ENCODE measurements at places on chromosomes 7 and 10. TPM values are rescaled to one million over a fixed set of nuclear protein-coding genes. Genes with fewer than 3 reads are reported as not detected.
A peak's percentile ranks its signal among the peaks of the same experiment; 100 is the strongest.

DNA sequence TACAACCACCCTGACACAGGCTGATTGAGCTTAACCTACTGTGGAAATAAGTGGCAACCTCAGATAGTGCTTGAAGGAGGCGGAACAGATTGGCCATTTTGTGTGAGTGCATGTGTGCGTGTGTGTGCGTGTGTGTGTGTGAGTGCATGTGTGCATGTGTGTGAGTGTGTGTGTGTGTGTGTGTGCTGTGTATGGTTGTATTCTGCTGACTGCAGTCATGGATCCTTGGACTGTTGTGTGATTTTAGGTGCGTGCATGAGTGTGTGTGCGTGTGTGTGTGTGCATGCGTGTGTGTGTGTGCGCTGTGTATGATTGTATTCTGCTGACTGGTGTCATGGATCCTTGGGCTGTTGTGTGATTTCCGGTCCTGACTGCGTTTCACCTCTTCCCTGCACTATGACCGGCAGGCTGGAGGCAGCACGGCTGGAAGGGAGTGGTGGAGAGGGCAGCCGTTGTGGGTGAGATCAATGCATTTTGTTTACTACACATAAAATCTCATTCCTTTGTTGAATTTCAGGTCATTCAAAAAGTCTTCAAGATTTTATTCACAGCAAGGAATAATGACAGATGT lies 6.3 kb downstream of the IQCE start:
- H3K36me3 ChIP-seq, result no peaks in the 10 kb centered on the region
- peak; percentile 22 for DNase-seq
- H3K4me1 ChIP-seq, result no peaks in the 10 kb centered on the region

The SLC35B4 gene
- 3.8 TPM for polyA plus RNA-seq

DNA sequence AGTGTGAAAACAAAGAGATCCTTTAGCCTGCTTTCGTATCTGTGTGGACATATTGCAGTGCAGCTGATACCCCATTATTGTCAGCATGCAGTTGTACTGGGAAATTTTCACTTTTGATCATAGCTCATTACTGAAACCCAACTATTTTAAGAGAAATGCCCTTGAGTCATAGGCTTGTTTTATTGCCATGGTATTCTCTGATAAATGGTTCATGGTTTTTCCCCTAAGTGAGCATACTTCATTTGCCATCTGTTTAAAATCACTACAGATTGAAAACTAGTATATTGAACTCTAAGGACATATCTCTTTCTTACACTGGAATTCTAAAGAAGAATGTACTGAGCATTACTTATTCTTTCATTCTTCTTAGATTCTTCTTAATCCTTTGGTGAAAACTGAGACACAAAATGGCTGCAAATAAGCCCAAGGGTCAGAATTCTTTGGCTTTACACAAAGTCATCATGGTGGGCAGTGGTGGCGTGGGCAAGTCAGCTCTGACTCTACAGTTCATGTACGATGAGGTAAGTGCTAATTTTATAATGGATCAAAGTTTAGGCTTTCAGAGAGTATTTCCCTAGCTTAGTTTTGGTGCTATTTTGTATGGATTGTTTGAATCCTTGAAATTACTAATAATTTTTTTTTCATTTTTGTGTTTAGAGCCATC lies 63.0 kb downstream of the RALA start:
- no peaks in the 10 kb centered on the region for H3K36me3 ChIP-seq

The ZP3 gene
- 7.6 TPM for polyA plus RNA-seq

The DYNC1I1 gene
- polyA plus RNA-seq, result 0.95 TPM
